ENCODE measurements at places on chromosomes 2 and 18.

DNA sequence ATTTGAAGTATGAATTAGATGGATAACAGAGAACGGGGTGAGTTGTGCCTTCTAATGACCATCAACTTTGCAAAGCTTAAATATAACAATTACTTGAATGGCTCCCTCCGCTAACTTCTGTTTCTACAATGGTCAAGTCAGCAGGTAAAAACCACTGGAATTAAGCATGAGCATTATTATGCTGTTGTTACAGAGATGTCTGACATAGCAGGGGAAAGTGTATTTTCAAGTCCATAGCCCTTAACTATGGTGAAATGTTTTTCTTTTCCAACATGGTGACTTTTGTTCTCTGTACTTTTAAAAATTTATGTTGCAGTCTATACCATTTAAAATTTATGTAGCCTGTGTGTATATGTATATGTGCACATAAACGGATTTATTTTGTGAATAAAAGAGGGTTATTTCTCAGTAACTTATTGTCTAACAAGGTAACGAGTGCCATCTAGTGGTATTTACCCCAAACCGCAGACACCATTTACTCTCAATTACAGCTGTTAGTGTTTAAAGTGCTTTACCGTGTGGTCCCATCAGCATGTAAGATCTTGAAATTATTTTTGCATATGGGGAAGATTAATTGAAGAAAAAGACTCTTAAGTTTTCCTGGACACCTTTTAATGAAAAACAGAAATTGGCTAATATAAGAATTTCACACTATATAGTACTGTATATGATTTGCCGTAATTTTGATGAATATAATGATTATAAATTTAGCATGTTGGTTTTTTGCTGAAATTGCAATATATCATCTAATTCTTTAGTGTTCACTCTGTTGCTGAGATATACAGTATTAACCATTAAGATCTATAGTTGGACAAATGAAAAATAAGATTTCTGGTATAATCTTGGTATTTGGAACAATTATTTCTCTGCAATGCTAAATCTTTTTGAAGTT lies 78.2 kb downstream of the UBE2E3 start:
- no peak for DNase-seq

- no peak for DNase-seq
Observed at GRCh38 chr2:236633775-236634560, 64.3 kb downstream of the ACKR3 start.

GRCh38 chr2:213199871-213200270 lies 48.5 kb upstream of the IKZF2 start:
- no peak for DNase-seq

DNA sequence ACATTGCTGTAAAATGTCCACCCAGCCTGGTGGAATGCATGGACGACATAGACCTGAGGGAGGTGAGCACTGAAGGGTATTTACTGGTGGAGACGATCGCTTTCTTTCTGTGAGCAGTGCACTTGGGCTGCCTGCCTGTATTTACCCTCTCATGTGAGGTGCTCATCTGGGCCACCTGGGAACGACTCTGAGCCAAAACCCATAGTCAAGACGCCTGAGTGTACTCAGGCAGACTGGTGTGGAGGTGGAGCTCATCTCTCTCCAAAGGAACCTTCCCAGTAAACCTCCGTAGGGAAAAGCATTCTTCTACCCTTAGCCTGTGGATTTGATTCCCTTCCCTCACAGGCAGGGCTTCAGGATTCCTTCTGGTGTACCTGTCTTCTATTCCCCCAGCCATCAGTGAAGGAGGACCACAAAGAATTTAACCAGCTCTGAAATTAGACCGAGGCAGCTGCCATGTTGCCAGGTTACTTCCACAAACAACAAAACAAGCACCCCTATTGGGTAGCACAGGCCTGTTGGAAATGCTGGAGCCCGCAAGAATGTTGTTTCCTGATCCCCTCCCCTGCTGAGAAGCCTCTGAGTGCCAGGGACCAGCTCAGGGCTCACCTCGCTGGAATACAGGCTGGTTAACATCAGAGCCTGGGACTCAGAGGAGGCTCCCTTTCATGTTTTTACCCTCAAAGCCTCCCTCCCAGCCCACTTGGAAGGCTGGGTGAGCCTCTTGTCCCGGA lies 47.5 kb upstream of the TXNDC2 start:
- DNase-seq: no peak

DNA sequence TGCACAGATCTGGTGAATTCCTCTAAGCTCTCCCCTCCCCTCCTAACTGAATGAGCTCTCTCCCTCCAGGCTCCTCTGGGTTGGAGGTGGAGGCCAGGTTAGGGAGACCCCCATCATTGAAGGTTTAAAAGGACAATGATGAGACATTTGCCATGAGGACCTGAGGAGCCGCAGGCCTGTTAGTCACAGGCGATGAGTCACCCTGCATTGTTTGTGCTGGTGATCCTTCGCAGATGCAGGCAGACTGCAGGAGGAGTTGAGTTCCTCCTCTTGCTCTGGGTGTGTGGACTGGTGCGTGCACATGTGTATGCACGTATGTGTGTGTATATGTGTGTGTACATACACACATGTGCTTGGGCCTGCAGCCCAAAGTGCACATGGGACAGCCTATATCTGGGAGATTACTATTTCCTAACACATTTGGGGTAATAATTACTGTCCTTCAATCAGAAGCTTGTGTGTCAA lies 42.0 kb downstream of the MCFD2 start:
- DNase-seq: peak; percentile 98

Data from fibroblast of skin of left biceps (primary cell).